ENCODE measurements at places on chromosomes 13 and 19.
A peak's percentile ranks its signal among the peaks of the same experiment; 100 is the strongest.

GRCh38 chr19:2575734-2576481 lies 100.0 kb downstream of the GADD45B start:
- DNase-seq: peak; percentile 44

DNA sequence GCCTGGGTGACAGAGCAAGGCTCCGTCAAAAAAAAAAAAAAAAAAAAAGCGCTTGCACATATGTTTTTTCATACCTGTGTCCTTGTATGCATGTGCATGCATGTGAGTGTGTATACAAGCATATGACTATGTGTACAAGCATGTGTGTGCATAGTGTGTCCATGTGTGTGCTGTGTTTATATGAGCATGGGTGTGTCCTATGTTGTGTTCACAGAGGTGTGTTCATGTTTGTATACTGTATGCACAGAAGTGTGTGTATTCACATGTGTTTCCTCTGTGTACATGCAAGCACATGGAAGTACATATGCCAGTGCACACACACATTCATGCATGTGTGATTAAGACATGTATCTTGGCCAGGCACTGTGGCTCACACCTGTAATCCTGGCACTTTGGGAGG lies 17.1 kb downstream of the MYO9B start:
- DNase-seq: no peak

- DNase-seq: no peak
Measured at GRCh38 chr13:107900775-107901174, 314.6 kb downstream of the LIG4 start.

DNA sequence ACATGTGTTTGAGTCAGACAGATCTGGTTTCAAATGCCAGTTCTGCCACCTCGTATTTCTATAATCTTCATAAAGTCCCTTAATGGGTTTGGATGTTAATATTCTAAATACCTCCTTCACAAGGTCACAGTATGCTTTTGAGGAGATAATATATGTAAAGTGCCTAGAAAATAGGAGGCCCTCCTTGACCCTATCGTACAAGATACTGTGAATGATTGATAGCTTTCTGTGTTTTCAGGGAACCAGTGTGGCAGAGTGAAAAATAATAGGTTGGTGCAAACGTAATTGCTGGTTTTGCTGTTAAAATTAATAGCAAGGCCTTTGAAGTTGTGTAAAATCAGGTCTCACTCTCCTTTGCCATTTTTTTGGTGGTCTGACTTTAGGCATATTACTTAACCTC lies 77.5 kb upstream of the SCEL start:
- DNase-seq: no peak

- no peak for DNase-seq
Measured at GRCh38 chr13:102768909-102769308, 4.7 kb downstream of the TEX30 start.

- no peak for DNase-seq
Measured at GRCh38 chr13:113082198-113083021, 23.2 kb upstream of the F7 start.

- DNase-seq: no peak
Measured at GRCh38 chr19:2577722-2578335, 101.9 kb downstream of the GADD45B start.
